ENCODE measurements at places on chromosomes 4 and X. TPM values are rescaled to one million over a fixed set of nuclear protein-coding genes. Genes with fewer than 3 reads are reported as not detected.

- DNase-seq, result no peak
Measured at GRCh38 chrX:20231598-20231997, 35.1 kb downstream of the RPS6KA3 start.

- DNase-seq, result peak; percentile 31
Measured at GRCh38 chr4:89539797-89540711, 232.5 kb upstream of the GPRIN3 start.

DNA sequence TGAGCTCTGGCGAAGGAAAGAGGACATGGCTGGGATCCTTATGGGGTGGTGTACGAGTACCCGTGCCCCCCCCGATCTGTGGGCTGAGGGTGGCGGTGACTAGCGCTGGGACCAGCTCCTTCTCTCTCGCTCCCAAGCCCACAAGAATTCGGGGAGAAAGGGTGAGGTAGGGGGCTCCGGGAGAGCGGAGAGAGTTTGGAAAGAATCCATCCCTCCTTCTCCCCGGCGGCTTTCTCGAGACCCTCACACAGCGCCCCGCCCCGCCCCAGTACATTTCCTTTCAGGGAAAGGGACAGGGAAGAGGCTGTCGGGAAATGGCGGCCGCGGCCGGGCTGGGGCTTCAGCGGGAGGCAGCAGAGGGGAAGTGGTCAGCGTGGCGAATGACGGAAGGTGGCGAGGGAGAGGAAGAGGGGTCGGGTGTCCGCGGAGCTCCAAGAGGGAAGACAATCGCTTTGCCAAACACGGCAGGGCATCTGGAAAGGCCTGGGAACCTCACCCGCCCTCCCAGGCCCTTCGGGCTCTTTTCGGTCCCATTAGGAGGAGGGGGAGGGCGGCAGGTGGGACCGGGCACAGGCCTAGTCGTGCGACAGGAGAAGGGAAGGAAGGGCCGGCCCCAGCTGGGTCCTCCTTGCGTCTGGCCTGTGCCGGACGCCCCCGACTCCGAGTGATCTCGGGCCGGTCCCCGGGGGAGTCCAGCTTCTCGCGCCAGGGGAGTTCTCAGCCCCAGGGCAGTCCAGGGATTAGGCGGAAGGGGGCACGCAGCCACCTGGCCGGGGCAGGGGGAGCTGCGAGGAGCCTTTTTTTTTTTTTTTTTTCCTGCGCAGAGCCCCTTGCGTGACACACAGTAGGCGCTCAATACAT is 10.2 kb downstream of the HNRNPH2 start:
- DNase-seq, result peak; percentile 43

GRCh38 chr4:187732524-187732923 is 263.0 kb upstream of the ZFP42 start:
- no peak for DNase-seq

- no peak for DNase-seq
Measured at GRCh38 chr4:94650134-94650495, 107.6 kb upstream of the BMPR1B start.

GRCh38 chr4:28357990-28358389 is 1497.3 kb downstream of the STIM2 start:
- DNase-seq, result peak; percentile 49

GRCh38 chr4:71784569-71785197 is 804 bp upstream of the GC start:
- no peak for DNase-seq

GRCh38 chrX:18855919-18856644 is 127.8 kb downstream of the PHKA2 start:
- peak; percentile 81 for DNase-seq

GRCh38 chrX:103248553-103248952 is 6.4 kb downstream of the TCEAL8 start:
- peak; percentile 11 for DNase-seq

DNA sequence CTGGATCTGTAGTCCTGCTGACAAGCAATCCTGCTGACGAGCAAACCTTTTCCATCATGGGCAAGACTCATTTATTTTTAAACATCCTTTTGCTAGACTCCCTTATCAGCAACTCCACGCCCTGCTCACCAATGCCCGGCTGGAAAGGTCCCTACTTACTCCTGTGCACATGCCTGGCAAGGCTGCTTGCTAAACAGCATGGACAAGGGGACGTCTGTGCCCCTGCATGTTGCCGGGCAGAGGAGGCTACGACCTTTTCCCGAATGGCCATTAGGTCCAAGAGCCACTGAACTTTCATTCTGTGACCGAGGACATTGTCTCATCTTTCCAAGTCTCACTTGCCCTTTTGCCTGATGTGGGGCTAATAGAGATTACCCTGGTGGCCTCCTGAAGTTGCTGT is 98.6 kb downstream of the MGST2 start:
- no peak for DNase-seq

DNA sequence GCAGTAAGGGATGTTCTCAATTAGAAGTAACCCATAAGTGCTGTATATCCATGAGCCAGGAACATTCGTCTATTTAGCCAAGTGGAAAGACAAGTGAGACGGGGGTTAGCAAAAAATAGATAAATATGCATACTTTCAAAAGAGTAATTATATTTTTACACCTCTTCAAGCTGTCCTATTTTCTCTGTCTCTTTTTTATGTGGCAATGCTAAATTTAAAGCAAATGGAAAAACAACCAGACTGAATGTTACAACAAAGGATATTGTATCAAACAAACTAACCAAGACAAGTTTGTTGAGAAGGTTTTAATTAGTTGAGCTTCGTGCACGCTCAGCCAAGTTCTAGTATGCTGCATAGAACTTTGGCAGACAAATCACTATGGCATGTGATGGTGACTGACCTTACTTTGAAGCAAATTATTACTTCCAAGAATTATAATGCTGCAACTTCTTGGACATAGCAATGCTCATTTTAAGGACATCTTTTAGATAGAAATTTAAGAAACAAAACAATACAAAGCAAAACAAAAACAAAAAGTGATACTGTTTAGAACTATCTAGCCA is 61.4 kb upstream of the TMEM150C start:
- no peak for DNase-seq

GRCh38 chr4:88817740-88818139 is 120.1 kb upstream of the NAP1L5 start:
- DNase-seq, result no peak

GRCh38 chr4:83262682-83263081 is 21.9 kb downstream of the COQ2 start:
- no peak for DNase-seq

GRCh38 chr4:55967376-55967775 is 18.6 kb downstream of the CEP135 start:
- DNase-seq, result no peak

- no peak for DNase-seq
Measured at GRCh38 chrX:119537487-119537886, 27.7 kb downstream of the STEEP1 start.

DNA sequence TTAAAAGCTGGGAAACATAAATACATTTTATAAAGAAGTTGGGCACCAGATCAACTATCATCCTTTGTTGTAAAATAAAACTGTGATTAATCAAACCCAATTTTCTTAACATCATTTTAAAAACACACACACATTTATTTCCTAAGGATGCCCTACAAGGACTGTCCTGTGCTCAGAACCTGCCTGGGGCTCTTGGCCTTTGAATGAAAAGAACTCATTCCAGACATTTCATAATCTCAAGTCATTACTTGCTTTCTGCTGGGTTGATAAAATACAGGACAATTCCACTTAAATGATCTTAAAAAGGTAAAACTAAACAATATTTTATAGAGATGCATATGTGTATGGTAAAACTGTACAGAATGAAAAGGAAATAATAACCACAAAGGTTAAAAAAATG is 2.8 kb downstream of the SH3D19 start:
- no peak for DNase-seq

Gene XAGE2
- not detected for total RNA-seq

Gene PHOX2B
- not detected for total RNA-seq

Gene TLL1
- not detected for total RNA-seq

Gene ZNF732
- not detected for total RNA-seq

Gene COL25A1
- total RNA-seq, result 23.0 TPM

Gene MMRN1
- not detected for total RNA-seq

Gene SPACA5
- not detected for total RNA-seq

Gene ZDHHC9
- total RNA-seq, result 23.9 TPM

All from LHCN-M2 (cell line).